ENCODE measurements at places on chromosomes 5 and 9.

DNA sequence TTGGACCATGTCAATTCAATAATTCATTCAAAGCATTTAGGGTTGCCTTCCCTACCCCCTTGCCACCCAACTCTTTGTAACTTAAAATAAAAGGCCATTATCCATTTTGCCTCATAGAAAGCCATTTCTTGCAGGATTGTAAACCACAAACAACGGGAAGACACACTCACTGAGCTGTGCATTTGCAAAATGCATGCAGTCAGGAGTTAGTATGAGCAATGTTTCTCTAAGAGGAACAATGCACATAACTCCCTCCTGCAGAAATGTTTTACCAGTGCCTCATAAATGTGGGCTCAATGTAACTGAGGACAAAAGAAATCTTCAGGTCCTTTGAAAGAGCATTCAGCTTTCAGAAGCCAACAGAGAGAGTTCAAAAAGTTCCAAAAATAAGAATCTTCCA lies 98.5 kb upstream of the ABCA1 start:
- DNase-seq: no peak

DNA sequence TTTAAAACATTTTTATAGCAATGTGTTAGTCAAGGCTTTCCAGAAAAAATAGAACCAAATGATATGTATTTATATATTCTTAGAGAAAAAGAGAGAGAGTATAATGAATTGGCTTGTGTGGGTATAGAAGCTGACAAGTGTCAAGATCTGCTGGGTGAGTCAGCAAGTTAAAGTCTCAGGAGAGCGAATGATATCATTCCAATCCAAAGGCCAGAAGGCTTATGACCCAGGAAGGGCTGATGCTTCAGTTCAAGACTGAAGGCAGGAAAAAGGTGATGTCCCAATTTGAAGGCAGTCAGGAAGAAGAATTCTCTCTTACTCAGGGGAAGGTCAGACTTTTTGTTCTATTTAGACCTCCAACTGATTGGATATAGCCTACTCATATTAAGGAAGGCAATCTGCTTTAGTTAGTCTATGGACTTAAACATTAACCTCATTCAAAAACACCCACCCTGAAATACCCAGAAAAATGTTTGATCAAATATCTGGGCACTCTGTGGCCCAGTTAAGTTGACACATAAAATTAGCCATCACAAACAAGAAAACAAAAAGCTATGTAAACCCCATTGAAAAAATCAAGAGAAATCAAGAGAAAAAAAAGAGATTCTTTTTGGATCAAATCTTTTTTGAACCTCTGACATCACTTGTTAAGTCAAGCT lies 189.6 kb downstream of the PIK3R1 start:
- DNase-seq: no peak

- no peak for DNase-seq
Measured at GRCh38 chr5:177509991-177510566, 453 bp upstream of the DOK3 start.

GRCh38 chr5:88092358-88092757 lies 176.3 kb downstream of the TMEM161B start:
- no peak for DNase-seq

- DNase-seq: no peak
Measured at GRCh38 chr5:41738710-41739354, 131.4 kb downstream of the OXCT1 start.

GRCh38 chr9:138078846-138079245 lies 201.3 kb downstream of the CACNA1B start:
- no peak for DNase-seq

DNA sequence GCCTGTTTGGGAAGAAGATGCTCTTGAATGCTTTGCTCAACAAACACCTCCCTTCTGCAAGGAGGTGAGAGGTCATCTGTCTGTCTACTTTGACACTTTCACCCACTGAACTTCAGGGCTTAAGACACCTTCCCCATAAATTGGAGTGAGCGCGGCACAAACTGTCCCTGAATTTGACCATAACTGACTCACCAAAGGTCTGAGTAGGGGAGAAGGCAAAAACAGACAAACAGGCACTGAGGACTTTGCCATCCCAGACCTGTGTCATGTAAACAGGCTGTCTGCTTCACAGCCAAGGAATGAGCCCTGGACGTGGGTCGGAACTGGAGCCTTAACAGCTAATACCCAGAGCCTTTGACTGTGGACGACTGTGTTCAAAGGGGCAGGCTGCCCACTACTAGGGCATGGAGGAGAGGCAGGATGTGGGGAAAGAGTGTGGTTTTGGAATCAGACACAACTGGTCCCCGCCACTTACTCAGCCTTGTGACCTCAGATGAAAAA lies 320.9 kb upstream of the KLF4 start:
- DNase-seq: no peak

DNA sequence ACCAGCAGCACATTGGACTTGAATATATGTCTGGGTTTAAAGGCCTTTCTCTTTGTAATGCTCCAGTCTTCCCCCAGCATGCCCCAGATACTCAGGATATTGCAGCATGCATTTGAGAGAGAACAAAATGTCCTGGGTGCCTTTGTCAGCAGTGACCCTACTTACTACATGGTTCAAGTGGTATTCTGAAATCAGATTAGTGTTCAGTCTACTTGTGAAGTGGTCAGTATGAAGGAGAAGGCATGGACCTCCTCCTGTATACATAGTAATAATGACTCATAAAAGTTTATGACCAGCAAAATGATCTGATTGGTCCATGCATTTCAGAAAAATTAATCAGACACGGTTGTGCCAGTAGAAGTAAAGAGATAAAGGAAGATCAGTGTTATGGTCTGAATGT lies 25.4 kb downstream of the GPR21 start:
- DNase-seq: no peak

- no peak for DNase-seq
Measured at GRCh38 chr9:131201856-131202255, 74.5 kb downstream of the FAM78A start.

DNA sequence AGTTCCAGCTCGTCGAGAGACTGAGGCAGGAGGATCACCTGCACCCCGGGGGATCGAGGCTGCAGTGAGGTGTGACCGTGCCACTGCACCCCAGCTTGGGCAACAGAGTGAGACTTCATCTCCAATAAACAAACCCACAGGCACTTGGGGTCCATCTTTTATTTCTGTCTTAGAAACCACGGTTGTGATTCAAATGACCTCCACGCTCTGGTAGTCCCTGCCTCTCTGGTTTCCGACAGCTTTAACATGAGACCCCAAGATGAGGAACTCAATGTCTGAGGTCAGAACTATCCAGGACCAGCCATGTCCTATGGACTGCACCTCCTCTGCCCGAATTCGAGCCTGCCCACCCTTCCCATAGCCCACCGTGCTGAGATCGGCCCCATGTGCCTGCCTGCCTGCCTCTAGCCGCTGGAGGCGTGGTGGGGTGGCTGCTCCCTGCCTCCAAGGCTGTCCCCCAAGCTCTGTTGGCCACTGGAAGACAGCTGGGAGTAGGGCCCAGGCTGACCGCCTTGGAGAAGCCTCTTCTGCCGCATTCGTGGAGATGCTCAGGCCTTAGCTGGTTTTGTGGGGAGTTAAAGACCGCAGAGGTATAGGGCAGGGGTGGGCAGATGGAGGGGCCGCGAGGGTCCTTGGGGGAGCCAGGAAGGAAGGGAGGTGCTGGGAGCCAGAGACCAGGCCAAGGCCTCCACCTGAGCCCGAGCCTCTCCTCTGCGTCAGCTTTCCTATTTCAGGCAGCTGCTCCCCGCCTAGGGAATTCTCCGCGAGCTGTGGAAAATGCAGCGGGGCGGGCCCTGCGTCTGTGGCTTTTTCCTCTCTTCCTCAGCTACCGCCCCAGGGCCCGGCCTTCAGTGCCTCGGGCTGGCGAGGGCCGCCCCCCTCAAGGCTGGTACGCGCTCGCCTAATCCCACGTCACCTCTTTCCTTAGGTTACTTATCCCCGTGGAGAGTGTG lies 6.9 kb upstream of the WDR5 start:
- DNase-seq: no peak

DNA sequence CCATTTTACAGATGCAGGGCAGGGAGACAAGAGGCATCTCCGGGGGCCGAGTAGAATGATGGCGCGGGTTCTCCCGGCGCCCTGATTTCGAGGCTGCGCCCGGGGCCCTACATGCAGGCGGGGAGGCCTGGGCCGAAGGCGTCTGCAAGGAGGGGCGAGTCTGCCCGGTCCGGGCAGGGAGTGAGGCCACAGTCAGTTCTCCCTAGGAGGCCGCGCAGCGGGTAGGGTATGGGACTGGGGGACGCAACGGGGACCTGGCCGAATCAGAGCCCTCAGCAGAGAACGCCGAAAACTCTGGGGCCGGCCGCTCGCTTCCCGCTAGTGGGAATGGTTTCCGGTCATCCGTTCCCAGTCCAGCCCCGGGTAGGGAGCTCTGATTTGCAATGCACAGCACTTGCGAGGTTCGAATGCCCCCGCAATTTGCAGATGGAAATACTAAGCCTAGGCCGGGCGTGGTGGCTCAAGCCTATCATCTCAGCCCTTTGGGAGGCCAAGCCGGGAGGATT lies 6.4 kb downstream of the TLX3 start:
- DNase-seq: no peak

DNA sequence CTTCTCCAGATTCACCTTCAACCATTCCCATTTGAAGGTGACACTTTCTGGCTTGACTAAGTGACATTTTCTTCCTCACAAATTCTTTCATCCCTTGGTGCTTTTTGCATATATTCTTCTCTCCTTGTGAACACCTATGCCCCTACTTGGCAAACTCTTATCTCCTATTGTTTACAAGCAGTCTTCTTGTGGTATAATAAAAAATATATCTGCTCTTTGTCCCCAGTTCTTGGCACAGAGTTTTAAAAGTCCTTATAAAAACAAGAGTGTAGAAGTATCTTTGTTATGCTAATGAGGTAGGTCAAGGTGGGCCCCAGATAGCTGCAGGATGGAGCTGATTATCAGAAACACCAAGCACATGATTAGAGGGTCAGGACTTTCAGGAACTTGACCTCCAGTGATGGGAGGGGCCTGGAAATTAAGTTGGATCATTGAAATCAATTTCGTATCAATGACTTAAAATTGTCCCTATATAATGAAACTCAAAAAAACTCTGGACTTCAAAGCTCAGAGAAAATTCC lies 38.0 kb downstream of the TMEM161B start:
- DNase-seq: no peak

DNA sequence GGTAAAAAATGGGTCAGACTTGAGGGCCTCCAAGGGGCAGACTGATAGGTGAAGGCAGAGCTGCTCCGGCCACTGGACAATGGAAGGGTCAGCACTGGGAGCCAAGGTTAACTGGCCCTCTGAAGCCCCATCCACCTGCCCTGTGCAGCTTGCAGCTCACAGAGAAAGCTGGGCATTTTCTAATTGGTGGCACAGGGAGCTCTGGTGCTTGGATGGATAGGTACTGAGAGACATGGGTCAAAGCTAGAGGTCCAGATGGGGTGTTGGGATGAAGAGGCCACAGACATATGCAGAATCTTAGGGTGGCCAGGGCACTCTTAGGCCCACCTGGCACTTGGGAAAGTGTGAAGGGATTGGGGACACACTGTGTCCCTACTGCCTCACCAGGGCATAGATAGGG lies 29.5 kb upstream of the SARDH start:
- DNase-seq: no peak

DNA sequence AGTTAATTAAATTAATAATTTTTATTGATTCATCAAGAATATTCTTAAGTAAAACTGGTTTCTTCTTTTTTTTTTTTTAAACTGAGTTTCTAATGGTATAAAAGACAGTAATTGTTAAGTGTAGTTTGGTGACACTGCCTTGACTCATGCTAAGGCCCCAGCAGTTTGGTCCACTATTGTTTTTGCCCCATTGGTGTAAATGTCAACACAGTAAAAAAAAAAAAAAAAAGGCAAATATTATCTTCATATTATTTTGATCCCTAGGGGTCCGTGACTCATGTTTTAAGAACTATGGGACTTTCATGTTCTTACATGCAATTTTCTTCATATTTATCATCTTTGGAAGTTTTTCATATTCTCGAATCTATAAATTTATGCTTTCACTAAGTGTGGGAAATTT lies 29.2 kb upstream of the JAK2 start:
- DNase-seq: no peak
